ENCODE measurements at places on chromosomes 6 and 20.

DNA sequence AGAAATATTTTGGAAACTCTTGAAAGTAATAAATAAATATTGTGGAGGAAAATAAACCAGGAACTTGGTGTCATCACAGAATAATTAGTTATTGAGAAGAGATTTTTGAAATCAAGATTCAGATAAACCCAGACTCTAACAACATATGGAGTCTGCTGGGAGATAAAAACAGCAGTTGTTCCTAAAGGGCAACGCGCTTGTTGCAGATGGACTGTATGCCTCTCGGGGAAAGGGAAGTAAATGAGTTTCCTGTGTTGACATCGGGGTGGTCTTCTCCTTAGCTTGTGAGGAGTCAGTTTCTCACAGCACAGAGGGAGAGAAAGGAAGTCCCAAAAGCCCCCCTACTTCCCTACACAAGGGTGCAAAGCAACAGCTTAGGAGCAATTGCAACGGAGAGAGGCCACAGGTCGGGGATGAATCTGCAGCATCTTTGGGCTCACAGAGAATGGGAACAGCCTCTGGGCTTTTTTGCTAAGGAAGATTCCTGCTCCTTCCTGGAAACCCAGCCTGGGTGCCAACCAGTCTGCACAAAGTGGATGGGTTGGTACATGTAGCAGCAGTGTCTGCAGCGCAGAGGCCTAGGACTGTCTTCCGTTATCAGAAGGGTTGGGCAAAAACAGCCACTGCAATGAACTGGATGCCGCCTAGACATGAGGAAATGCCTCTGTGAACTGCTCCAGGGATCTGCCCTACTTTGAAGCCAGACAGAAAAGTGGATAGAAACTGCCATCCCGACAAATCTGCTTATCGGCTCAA is 603.0 kb upstream of the NRSN1 start:
- no peak for DNase-seq

DNA sequence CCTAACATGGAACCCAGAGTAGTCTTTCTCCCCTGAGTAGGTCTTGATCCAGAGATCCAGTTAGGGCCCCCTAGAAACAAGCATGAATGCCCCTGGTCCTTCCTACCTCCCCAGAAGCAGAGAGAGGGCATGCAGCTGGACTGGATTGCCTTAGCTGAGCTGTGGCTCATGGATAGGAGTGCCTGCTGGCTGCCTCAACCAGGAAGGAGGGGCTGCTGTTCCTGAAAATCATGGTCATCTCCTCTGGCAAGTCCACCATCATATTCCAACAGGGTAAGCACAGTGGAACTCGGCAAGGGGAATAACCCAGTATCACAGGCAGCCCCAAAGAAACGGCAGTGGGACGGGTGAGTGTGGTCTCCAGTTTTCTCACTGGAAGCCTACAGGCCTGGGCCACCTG is 53.1 kb upstream of the ENTPD6 start:
- no peak for DNase-seq

DNA sequence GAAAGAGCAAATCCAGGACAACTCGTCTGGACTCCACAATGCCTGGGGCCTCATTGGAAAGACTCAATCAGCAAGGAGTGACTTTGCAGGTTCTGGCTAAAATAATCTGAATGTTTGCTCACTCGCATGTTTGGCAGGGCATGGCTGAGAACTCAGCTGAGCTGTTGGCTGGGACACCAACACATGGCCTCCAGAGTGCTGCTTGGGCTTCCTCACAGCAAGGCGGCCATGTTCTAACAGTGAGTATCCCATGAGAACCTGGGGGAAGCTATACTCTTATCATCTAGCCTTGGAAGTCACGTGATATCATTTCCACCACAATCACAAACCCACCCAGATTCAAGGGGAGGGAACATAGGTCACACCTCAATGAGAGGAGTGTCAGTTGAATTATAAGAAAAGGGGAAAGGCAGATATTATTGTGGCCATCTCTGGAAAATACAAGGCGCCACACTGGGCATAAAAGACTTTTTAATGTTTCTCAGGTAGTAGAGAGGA is 23.1 kb upstream of the SHLD1 start:
- no peak for DNase-seq

- DNase-seq: no peak
Observed at GRCh38 chr6:111411046-111411445, 72.0 kb downstream of the REV3L start.

DNA sequence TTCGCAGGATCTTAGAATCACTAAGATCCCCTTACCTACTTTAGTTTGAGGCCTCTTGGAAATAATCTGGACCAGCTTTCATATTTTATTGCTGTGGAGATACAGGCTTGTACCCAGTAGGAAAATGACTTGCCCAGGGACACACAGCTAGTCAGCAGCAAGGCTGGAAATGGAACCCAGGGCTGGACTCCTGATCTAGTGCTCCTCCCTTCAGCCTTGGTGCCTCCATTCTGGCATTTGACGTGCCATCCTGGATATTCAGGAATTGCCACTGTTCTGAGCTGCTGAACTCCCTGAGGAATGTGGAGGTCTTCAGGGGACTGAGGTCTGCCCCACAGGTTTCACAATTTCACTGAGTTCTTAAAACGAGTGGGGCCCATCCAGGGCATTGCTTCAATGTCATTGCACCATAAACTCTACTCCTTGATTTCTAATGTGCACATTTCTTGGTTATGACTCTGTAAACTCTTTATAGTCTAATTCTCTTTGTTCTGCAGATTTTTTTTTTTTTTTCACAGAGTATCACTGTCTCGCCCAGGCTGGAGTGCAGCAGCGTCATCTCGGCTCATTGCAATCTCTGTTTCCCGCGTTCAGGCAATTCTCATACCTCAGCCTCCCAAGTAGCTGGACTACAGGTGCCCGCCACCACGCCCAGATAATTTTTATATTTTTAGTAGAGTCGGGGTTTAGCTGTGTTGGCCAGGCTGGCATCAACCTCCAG is 26.7 kb upstream of the CDKN1A start:
- DNase-seq: no peak

DNA sequence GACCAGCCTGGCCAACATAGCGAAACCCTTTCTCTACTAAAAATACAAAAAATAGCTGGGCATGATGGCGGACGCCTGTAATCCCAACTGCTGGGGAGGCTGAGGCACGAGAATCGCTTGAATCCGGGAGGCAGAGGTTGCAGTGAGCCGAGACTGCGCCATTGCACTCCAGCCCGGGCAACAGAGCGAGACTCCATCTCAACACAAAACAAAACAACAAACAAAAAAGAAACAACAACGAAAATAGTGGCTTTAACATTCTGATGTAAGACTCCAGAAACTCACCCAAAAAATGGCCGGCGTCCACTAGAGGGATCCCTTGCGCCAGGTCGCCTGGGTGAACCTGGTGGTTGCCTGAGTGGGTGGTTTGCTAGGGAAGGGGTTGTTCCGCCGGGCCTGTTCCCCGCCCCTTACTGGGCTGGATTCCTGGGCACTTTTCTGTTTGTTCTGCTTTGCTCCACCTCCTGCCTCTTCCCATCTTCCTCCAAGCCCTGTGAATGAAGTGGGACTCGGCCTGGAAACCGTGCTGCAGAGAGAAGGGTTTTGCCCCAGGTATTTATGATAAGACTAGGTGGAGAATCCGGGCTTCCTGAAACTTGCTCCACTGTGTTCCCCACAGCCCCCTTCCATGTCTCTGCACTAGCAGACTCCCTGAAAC is 1.5 kb downstream of the PABPC1L start:
- peak; percentile 49 for DNase-seq

GRCh38 chr20:706366-706885 is 30.8 kb upstream of the SCRT2 start:
- DNase-seq: no peak

DNA sequence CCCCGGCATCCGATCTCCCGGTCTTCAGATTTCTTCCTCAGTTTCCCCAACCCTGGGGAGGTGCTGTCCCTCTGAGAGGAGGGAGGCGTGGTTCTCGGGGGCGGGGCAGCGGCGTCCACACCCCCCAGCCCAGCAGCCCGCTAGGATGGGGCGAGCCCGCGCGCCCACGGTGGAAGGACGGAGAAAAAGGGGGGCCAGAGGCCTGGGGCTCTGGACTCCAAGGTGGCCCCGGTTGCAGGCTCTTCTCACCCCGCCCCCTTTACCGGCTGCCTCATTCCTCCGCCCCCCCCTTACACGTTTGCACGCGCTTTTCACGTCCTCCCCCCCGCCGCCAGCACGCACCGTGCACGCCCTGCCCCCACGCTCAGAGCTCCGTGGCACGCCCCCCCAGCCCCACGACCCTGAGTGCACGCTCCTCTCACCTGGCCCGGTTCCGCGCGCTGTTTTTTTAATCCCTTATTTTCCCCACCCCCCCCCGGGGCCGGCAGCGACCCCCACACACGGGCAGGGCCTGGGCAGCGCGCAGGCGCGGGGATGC is 402 bp downstream of the ZBTB12 start:
- peak; percentile 68 for DNase-seq

GRCh38 chr6:87794922-87795885 is 93.2 kb upstream of the AKIRIN2 start:
- DNase-seq: no peak
